Stimulated activated CD4-positive, alpha-beta T cell treated with anti-CD3 and anti-CD28 coated beads, Interleukin-4, amount 100 ng/mL, for 24 hours (primary cell): ENCODE measurements at places on chromosomes 13 and 19.

DNA sequence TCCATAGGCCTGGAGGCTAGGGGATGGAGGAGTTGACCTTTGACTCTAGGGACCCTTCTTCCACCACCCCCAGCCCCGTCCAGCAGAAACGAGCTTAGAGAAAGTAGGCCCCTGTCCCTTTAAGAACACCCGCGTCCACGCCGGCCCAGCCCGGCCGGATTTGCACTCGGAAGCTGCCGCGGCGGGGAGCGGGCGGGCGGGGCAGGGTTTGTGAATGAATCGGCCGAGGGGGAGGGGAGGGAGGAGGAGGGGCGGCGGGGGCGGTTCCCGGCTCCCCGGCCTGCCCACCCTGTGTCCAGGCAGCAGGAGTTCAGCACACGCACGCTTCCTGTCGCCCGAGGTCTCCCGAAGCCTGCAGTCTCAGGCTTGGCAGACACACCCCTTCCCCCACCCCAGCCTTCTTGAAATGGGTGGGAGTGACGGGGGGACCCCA lies 1.5 kb downstream of the UNC13A start:
- DNase-seq, result no peak

GRCh38 chr13:112134391-112135075 lies 67.6 kb downstream of the SOX1 start:
- DNase-seq, result no peak

GRCh38 chr13:72195044-72195704 lies 328.2 kb upstream of the DACH1 start:
- DNase-seq, result no peak

DNA sequence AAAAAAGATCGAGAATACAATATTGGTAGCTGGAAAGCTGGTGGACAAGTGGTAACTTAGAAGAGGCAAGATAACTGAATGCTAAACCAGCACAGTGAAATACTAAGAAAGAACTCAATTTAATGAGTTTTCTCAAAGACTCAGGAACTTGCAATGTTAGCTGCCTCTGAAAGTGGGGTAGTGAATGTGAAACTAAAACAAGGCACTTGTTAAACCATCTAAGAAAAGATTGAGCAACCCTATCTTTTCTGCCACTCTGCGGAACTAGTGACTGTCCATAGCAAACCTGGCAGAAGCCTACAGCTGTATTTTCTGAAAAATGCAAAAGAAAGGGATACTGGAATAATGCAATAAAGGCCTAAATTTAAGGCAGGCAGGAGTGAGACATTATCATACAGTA lies 1574.4 kb upstream of the PRR20A start:
- no peak for DNase-seq

GRCh38 chr13:45882626-45883025 lies 31.1 kb upstream of the SIAH3 start:
- no peak for DNase-seq
